HuH-7.5 (cell line): ENCODE measurements at places on chromosomes 16 and 17.

GRCh38 chr16:7820816-7821215, 488.2 kb downstream of the RBFOX1 start:
- DNase-seq, result no peak

GRCh38 chr17:6843241-6843880, 11.8 kb upstream of the TEKT1 start:
- DNase-seq, result no peak

DNA sequence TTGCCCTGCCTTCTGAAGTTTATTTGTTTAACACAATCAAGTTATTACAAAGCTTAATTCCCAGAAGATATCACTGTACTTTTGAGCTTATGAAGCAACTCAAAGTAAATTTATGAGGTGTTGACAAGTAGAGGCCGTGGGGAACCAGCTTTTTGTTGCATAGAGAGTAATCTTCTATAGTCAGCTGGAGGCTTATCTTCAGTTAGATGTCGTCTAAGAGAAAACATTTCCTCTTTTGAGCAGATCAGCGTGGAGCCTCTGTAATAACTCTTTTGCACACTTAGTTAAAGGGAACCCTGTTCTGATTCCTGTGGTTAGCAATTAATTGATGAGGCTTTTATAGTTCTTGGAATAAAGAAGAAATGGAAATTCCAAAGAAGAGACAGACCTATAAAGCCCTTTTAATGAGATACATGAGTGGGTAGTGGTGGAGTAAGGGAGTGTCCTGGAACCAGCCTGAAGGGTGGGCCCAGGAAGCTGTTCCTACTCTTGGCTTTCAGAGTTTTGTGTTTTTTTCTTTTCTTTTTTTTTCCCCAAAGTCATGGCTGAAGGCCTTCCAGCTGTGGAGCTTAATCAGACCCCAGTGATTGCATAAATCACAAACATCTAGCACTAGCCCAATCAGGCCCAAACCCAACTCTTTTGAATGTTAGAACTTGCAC, 28.9 kb upstream of the MAP3K14 start:
- DNase-seq, result no peak

DNA sequence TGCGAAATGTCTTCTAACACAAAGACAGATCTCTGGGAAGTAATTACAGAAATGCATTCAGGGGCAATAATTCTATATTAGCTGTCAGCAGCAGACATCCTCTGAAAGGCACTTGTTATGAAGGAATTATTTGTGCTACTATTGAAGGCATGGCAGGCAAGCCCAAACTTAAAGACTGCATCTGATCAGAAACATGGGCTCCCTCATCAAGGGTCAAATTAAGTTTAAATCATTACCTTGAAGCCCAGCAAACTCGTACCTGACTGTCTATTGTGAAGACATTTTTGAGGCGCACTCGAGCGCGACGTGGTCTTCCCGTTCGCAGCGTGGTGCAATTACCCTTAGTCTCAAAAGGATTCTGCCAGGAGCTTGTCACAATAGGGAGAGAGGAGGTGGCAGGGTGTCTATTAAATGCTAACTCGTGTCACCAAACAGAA, 110.6 kb downstream of the ZNF423 start:
- no peak for DNase-seq

- DNase-seq, result no peak
Observed at GRCh38 chr17:69503711-69504110, 89.2 kb downstream of the MAP2K6 start.

DNA sequence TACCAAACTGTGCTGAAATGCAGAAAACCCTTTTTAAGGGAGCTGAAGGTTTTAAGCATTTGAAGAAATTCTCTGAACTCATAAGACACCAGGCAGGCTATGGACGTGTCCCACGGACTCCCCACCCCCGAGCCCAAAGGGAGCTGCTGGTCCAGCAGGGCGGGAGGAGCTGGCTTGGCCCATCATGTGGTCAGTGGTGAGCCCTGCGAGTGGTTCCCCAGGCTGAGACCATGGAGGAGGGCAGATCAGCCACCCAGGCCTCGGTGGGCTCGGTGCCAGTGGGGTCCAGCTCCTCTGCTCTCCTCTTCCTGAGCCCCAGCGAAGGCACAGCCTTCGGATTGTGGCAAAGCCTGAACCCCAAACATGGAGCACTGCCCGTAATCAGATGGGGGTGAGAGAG, 27.0 kb downstream of the LGALS3BP start:
- no peak for DNase-seq

DNA sequence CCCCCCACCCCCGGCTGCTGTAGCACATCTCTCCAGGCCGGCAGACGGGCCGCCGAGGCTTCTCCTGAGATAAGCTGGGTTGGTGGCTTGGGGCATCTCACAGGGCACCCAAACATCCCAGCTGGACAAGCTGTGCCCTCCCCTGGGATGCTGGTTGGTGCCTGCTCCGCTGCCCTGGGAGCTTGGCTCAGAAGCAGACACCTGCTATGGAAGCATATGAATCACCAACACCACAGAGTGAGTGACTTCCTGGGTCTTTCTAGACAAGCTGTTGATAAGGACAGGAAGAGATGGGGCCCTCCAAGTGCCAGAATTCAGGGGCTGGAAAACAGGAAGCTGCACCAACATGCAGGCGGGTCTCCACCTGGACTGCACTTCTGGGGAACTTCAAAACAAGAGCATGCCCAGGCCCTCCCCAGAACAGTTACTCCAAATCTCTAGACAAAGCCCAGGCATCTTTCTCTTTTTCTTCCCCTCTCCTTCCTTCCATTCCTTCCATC, 13.7 kb downstream of the C16orf95 start:
- DNase-seq, result no peak

DNA sequence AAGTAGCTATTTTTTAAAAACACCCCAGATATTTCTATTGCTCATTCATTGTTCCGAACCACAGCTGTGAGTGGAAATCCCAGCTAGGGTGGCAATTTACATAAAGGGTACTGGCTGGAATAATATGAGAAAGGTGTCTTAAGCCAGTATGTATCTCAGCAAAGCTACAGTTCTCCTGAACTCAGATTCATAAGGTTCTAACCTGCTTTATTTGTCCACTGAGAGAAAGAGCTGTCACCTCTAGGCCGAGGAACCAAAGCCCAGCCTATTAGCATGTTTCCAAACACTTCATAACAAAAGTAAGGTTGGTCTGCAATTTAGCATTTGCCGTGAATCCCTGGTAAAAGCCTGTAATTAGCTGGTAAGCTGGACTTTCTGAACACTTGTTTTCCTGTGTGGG, 57.0 kb upstream of the CLEC19A start:
- DNase-seq, result no peak

DNA sequence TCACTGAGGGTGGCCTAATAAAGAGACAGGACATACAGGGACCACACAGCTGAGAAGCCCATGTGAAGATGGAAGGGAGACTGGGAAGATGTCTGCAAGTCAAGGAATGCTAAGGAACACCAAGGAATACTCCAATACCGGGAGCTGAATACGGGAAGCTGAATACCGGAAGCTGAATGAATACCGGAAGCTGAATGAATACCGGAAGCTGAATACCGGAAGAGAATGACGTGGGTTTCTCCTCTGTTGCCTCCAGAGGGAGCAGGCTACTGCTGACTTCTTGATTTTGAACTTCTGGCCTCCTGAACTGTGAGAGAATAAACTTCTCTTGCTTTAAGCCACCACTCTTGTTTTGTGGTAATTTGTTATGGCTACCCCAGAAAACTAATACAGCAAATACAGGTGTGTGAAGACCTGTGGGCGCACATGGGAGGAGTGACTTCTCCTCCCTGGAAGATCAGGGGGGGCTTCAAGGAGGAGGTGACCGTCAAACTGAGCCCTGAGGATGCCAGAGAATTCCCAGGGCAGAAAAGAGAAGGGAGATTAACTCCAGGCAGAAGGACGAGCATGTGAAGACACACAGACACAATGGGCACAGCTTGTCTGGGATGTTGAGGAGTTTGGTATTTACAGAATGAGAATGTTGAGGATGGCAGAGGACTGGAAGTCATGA, 259.9 kb downstream of the IRF8 start:
- no peak for DNase-seq

- DNase-seq, result no peak
Observed at GRCh38 chr16:30895627-30896260, 670 bp upstream of the CTF1 start.

DNA sequence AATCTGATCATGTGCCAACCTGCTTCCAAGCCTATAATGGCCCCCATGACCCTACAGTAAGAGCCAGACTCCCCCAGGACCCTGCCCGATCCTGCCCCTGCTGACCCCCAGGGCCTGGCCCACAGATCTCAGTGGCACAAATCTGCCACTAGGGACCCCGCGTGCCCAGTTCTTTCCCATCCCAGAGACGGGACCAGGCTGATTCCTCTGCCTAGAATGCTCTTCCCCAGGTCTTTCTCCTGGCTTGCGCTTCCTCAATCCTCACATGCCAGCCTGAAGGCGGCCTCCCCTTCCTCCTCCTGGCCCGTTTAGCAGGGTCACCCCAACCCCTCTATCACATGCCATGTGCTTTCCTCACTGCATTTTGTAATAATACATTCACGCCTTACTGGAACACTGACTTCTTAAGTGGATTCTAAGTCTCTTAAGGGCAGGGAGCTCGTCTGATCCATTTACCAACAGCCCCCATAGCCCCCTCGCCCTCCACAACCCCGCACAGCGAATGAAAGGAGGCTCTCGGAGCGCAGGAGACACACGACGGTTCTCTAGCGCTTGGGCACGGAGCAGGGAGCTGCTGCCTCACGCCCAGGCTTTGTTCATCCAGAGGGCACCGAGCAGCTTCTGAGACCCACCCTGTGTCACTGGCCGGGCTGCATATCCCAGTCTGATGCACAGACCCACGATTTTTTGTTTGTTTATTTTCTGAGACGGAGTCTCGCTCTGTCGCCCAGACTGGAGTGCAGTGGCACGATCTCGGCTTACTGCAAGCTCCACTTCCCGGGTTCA, 1.2 kb downstream of the TRIM65 start:
- no peak for DNase-seq

DNA sequence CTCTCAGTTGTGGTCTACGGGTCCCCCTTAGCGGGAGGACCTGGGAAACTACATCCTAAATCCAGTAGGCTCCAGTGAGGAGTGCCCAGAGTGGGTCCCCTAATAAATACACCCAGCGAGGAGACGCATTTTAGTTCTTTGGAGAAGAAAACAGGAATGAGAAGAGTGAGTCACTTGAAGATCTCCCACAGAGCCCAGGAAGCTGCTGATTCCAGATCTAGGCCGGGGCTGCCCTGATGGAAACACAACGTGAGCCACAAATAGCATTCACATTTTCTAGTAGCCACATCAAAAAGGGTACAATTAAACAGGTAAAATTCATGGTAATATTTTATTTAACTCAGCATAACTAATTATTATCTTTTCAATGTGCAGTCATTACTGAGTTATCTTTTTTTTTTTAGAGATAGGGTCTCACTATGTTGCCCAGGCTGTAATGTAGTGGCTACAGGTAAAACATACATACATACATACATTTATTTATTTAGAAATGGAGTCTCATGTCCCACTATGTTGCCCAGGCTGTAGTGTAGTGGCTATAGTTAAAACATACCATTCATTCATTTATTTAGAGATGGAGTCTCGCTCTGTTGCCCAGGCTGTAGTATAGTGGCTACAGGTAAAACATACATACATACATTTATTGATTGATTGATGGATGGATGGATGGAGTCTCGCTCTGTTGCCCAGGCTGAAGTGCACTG, 21.5 kb downstream of the FBXO31 start:
- no peak for DNase-seq

DNA sequence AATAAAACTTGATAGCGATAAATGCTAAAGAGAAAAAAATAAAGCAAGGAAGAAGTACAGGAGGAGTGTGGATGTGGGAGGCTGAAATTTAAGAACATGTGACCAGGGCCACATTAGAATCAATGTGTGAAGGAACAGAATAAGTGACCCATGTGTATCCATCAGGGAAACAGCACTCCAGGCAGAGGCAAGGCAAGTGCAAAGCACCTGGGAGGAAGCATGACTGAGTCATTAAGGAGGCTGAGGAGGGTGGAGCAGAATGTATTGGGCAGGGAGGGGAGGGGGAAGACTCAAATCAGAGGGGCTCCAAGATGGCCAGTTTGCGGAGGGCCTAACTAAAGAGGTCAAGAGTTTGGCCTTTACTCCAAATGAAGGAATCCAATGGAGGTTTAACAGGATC, 8.0 kb downstream of the CDR2 start:
- DNase-seq, result no peak

GRCh38 chr17:21239680-21240368, 13.4 kb downstream of the NATD1 start:
- peak; percentile 56 for DNase-seq

DNA sequence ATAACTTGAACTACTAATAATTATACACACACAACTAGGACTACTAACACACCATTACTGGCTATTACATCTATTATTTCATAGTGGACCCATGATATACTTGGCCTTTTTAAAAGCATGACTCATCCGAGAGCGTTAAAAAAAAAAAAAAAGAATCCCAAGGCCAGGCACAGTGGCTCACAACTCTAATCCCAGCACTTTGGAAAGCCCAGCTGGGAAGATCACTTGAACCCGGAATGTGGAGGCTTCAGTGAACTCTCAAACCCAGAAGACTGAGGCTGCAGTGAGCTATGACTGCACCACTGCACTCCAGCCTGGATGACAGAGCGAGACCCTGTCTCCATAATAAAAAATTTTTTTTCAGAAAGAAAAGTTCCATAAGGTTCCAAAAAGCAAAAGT, 3.1 kb downstream of the GLG1 start:
- no peak for DNase-seq

DNA sequence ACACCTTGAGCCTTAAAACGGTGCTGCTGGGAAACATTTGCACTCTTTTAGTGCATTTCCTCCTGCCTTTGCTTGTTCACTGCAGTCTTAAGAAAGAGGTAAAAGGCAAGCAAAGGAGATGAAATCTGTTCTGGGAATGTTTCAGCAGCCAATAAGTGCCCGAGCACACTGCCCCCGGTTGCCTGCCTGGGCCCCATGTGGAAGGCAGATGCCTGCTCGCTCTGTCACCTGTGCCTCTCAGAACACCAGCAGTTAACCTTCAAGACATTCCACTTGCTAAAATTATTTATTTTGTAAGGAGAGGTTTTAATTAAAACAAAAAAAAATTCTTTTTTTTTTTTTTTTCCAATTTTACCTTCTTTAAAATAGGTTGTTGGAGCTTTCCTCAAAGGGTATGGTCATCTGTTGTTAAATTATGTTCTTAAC, 4.4 kb downstream of the SOX9 start:
- no peak for DNase-seq

DNA sequence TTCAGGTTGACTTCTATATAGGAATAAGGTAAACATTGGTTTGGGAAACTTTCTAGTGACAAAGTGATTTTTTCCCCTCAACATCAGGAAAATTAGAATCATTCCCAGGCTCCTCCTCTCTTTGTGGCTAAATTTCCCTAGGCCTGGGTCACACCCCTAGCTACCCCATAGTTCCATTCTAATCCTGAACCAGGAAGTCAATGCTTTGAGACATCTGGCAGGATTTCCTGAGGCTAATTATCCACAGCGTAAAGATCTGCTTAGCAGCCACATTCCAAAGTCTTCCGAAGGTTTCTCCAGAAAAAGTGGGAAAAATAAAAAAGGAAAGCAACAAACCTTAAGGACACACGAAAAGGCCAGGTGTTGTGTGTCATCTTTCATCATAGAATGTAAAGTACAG, 60.3 kb upstream of the CORO6 start:
- DNase-seq, result no peak
